ENCODE measurements at places on chromosomes 2 and 18.

DNA sequence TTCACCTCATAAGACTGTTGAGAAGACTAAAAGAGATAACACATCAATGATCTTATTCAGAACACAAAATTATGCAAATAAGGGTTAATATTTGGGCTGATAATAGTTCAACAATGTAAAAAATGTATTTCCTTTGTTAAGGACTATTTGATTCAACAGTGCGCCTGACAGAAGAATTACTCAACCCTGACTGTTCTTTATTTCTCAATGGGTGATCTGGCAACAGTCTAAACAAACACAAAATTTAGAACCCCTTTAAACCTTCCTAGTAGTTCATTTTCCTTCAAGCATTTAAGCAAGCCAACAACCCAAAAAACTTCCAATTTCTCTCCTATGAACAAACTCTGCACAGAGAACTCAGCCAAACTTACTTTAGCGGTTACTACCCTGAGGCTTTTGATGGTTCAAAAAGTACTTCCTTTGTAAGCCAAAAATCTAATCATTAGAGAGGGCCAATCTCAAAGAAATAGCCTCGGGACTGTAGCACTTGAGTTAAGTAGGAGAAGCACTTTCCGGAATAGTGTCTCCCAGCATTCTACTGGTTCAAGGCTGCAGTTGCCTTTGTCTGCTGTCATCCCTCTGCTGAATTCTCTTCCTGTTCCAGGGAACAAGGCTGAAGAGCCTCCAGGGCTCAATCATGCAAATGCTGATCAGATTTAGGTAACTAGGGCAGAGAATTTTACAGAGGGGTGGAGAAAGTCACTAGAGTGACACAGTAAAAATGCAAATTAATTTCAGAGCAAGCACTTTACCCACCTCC is 40.9 kb upstream of the MAPK4 start:
- DNase-seq: no peak

GRCh38 chr18:8367217-8367988 is 241.8 kb upstream of the RAB12 start:
- no peak for DNase-seq

- no peak for DNase-seq
These were observed 248.1 kb downstream of the ASXL3 start for GRCh38 chr18:33826151-33826550.

GRCh38 chr2:207423886-207424285 is 105.9 kb upstream of the CREB1 start:
- DNase-seq: peak; percentile 30

- DNase-seq: no peak
These were observed 62.8 kb downstream of the AGFG1 start for GRCh38 chr2:227534714-227535113.

DNA sequence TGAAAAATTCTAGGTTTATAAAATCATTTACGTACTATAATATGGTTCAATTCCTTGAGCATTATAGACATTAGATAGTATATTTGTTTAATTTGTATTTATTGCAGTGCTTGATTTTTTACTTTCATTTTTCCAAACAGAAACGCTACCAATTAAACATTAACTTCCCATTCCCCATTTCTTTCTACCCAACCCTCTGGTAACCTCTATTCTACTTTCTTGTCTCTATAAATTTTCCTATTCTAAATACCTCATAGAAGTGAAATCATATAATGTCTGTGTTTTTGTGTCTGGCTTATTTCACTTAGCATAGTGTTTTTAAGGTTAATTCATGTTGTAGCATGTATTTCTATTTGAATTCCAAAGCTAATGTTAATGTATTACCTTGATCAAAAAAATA is 11.6 kb upstream of the SLC39A10 start:
- no peak for DNase-seq
